ENCODE measurements at places on chromosomes 11 and 22. TPM values are rescaled to one million over a fixed set of nuclear protein-coding genes. Genes with fewer than 3 reads are reported as not detected.

The LRRC74B gene
- not detected for total RNA-seq

The MYO7A gene
- total RNA-seq, result 8.0 TPM

The APOL5 gene
- not detected for total RNA-seq

The RAB39A gene
- 0.83 TPM for total RNA-seq

The GLYAT gene
- not detected for total RNA-seq

DNA sequence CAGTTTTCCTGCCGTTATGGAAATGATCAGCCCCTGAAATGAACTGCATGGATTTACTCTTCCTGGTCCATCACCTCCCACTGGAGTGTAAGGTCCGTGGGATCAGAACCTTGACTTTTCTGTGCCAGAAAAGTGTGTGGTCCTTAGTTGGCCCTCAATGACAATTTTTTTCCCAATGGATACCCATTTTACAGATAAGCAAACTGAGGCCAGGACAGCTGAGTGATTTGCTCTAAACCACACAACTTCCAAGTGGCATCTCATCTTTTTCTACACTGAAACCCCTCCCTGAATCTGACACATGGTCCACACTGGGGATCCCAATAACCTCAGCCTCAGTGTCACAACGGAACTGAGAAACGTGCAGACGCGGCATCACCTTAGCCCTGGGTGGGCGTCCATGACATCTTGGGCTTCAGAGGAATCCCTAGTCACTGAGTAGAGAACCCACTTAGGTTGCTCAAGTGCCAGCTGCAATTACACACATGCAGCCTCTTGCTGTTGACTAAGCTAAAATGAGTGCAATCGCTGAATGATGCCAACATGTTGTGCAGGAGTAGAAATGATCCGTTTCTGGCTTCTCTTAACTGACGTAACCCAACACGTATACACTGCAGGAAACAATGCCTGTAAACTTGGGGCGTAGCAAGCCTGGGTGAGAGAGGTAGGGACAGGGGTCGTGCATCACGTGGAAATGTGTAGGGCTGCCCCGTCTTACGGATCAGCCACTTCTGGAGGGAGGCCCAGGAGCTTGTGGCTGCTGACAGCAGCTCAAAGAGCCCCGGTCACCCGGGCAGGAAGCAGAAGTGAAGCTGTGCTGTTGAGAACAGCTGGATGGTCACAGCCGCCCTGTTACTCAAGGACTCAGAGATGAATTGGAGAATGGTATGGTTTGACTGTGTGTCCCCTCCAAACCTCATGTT lies 136.3 kb downstream of the SHANK2 start:
- H3K27ac ChIP-seq, result no peak overlapping the region
- no peaks in the 10 kb centered on the region for H3K27me3 ChIP-seq
- no peaks in the 10 kb centered on the region for H3K36me3 ChIP-seq
- no peak overlapping the region for H3K4me3 ChIP-seq
- DNase-seq, result no peak

DNA sequence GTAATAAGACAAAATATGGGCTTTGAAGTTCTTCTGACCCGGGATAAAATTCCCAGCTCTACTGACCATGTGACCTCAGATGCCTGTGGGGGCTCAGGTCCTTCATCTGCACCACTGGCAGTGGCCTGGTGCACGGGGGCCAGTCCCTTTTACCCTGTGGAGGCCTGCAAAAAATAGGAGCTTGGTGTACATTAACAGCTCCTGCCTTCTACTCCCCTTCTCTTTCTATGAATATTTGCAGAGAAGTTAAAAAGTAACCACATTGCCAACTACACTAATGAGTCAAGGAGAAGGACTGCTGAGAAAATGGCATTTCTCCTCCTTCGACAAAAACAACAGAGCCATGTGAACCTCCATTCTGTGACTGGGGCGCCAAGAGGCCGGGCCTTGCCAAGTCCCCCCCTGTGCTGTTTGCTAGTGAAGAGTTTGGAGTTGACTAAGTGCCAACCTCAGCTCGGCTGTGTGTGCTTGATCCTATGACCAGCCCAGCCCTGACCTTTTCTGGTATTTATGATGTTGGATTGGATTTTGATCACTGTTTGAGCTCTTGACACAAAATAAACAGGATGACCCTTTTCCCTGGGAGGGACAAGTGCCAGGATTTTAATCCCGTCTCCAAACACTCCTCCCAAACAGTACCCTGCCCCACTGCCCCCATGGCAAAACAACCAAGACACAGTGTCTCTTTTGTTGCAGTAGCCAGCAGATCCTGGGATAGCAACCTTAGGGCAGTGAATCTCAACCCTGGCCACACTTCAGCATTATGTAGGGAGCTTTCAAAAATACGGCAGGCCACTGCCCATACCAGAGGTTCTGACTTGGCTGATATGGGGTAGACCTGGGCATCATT lies 380.1 kb downstream of the LARGE1 start:
- DNase-seq, result no peak
- no peak overlapping the region for H3K4me3 ChIP-seq

DNA sequence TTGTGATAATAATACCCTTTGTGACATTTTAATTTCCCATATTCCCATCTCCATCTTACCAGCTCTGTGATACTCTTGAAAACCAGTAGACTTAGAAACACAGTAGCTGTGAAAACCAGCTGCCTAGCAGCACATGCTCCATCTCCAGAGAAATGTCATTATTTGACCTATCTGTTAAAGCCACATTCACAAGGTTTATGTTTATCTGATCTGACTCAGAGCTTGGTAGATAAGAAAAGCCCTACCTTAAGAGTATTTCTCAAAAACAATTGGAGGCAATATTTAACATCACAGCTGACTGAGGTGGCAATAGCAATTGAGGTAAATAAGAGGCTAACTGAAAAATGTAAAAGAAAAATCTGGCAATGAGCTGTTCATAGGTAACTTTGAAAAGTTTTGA lies 8.1 kb upstream of the ANO3 start:
- no peaks in the 10 kb centered on the region for H3K4me1 ChIP-seq
- no peaks in the 10 kb centered on the region for H3K27me3 ChIP-seq
- no peak overlapping the region for H3K27ac ChIP-seq
- no peaks in the 10 kb centered on the region for H3K36me3 ChIP-seq
- no peak overlapping the region for H3K4me3 ChIP-seq
- no peak for DNase-seq

DNA sequence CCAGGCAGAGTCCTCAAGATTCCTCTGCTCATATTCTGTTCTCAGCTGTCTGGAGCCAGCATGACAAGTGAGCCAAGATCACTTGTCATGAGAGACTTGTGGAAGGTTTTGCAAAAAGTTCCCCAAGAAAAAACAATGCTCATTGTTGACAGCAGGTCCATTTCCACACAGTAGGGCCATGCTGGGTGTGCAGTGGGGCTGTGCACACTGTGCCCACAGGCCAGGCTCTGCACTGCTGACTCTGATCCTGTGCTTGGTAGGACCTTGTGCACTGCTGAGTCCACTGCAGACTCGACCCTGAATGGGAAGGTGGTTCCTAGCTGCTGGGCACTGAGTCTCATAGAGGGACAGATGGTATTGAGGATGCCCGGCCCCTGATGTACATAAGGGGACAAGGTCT lies 33.9 kb upstream of the IGLL5 start:
- H3K27me3 ChIP-seq, result no peaks in the 10 kb centered on the region
- no peak overlapping the region for H3K4me3 ChIP-seq
- H3K4me1 ChIP-seq, result no peaks in the 10 kb centered on the region
- H3K36me3 ChIP-seq, result no peaks in the 10 kb centered on the region
- peak; percentile 77 for DNase-seq

DNA sequence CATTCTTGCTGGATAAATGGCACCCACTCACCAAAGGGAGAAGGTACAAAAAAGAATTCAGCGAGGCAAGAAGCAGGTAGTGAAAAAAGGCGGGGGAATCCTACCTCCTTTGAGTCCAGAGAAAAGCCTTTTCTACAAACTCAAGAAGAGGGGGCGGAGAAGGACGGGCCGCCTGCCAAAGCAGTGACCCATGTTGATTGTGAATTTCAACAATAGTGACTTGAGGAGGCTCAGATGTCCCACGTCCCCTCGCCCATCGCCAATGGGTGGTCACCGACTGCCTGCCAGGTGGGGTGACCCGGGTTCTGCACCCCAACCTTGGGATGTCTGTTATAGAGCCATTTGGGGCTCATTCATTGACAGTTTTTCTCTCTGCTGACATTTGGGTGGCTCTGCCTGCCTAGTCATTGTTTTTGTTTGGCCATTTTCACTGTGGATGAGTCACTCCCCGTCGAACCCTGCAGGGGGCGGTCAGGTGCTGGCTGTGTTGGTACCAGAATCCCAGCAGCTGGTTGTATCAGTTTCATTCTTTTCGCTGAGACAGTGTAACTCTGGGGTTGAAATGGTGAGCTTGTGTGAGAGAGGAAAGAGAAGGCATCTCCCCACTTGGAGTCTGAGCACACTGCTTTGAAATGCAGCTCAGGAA lies 163.4 kb upstream of the NCAM1 start:
- H3K27ac ChIP-seq, result no peak overlapping the region
- no peaks in the 10 kb centered on the region for H3K27me3 ChIP-seq
- H3K36me3 ChIP-seq, result no peaks in the 10 kb centered on the region
- DNase-seq, result no peak

DNA sequence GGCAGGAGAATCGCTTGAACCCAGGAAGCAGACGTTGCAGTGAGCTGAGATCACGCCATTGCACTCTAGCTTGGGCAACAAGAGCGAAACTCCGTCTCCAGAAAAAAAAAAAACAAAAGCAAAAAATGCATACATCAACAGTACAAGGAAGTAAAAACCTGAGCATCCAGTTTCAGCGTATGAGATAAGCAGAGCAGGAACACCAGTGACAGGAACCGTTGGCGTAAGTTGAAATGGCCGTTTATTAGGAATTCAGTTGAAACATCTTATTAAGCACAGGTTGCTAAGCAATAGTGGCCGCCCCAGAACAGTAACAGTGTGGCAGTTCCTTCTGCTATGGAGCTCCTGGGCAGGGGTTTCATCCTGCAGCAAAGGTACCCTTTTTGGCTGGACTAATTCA lies 4.0 kb upstream of the L3MBTL2 start:
- no peaks in the 10 kb centered on the region for H3K27me3 ChIP-seq
- H3K36me3 ChIP-seq, result no peaks in the 10 kb centered on the region
- H3K4me1 ChIP-seq, result peaks cover 30% of the 10 kb centered on the region
- H3K27ac ChIP-seq, result no peak overlapping the region

- H3K4me1 ChIP-seq, result peaks cover 53% of the 10 kb centered on the region
- peak; percentile 92 for DNase-seq
- H3K4me3 ChIP-seq, result peak overlapping the region; percentile 75
- no peaks in the 10 kb centered on the region for H3K27me3 ChIP-seq
- no peaks in the 10 kb centered on the region for H3K36me3 ChIP-seq
Observed at GRCh38 chr22:33921525-33922348, 1.5 kb upstream of the LARGE1 start.

DNA sequence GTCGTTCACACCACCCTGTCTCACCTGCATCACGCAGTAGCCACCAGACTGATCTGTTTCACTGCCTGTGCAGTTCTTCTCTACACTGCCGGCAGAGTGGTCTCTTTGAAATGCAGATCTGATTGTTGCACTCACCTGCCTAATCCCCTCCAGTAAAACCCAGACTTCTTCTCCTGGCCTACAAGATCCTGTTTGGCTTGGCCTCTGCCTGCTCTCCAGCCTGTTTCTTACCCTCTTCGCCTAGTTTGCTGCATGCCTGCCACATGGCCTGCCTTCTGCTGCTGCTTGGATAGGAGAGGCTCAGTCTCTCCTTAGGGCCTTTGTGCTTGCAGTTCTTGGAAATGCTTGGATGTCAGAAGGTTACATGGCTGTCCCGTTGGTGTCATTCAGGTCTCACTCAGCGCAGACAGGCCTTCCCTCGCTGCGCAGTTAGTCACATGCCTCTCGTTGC lies 42.0 kb downstream of the PACS1 start:
- no peaks in the 10 kb centered on the region for H3K27me3 ChIP-seq
- H3K4me1 ChIP-seq, result peaks cover 29% of the 10 kb centered on the region
- DNase-seq, result no peak
- H3K36me3 ChIP-seq, result no peaks in the 10 kb centered on the region

GRCh38 chr11:79098146-79098545 lies 342.7 kb downstream of the TENM4 start:
- H3K27ac ChIP-seq, result no peak overlapping the region
- H3K27me3 ChIP-seq, result no peaks in the 10 kb centered on the region
- DNase-seq, result no peak
- H3K4me1 ChIP-seq, result no peaks in the 10 kb centered on the region
- H3K4me3 ChIP-seq, result no peak overlapping the region
- no peaks in the 10 kb centered on the region for H3K36me3 ChIP-seq

GRCh38 chr11:8106679-8107078 lies 25.7 kb downstream of the TUB start:
- H3K27ac ChIP-seq, result no peak overlapping the region
- peaks cover 18% of the 10 kb centered on the region for H3K4me1 ChIP-seq
- H3K4me3 ChIP-seq, result no peak overlapping the region

DNA sequence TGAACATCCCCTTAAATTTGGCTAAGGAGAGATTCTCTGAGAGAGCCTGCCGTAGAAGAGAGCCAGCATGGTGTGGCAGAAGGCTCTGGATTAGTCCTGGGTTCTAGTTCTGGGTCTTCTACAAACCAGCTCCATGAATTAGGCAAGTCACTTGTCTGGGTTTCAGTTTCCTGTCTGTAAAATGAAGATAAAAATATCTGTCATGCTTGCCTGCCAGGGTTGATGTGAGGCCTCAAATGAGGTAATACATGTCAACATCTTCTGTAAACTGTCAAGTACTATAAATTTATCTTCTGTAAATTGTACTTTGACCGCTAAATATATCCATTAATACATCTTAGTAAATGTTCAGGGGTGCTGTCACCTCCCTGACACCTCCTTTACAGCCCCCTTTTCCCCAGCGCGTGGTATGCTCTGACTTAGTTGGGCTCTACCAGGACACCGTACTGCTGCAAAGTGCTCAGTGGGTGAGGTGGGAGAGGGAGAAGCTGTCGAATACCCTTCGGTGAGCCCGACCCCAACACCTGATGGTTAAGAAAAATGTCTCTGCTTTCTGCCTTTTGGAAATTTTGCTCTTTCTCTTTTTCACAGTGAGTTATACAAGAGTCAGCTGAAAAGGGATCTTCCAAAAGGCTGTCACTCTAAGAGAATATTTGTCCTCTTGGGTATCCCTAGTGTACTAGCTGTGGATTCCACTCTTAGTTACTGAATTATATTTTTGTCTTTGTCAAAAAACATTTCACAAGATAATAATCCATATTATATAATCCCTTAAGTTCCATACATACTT lies 15.0 kb downstream of the RBX1 start:
- H3K4me3 ChIP-seq, result no peak overlapping the region
- no peak for DNase-seq
- no peaks in the 10 kb centered on the region for H3K27me3 ChIP-seq
- H3K36me3 ChIP-seq, result peaks cover 93% of the 10 kb centered on the region
- no peak overlapping the region for H3K27ac ChIP-seq

DNA sequence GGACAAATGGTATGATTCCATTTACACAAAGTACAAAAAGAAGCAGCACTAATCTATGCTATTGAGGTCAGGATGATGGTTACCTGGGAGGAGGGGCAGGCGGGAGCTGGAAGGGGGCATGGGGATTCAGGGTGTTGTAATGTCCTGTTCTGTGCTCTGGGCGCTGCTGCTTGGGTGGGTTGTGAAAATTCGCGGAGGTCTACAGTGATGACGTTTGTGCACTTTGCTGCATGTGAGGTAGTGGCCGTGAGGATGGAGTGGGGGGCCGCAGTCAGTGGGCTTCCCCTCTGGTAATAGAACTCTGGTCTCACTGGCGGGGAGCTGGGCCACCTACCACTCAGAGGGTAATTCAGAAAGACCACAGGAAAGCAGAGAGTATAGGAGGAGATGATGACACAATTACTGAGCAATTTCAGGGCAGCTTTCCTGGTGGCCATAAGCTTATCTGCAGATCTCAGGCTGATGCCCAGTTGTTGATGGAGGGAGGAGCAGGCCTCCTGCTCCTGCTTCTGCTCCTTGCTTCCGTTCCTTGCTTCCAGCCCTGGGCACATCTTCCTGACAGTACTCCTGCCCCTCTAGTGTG lies 121.5 kb downstream of the CEP164 start:
- H3K4me1 ChIP-seq, result no peaks in the 10 kb centered on the region
- no peak for DNase-seq
- no peaks in the 10 kb centered on the region for H3K27me3 ChIP-seq
- no peaks in the 10 kb centered on the region for H3K36me3 ChIP-seq
- no peak overlapping the region for H3K4me3 ChIP-seq

All from esophagus muscularis mucosa (tissue), 4 donors.